ENCODE measurements at places on chromosomes 1 and 21.

DNA sequence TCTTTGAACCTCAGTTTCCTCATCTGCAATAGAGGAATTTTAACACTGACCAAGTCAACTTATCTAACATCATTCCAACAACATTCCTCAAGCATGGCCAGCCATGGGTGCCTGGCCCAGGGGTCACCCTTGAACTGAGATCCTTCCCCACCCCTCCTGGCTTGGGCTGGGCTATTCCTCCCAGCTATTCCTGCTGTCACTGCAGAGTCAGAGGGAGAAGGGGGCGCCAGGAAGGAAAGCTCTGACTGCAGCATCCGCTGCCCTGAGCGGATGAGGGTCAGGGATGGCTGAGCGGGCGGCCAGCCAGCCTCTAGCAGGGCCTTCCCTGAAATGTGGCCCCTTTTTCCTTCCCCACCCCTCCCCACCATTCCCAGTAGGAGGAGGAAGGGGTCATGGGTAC is 3.1 kb downstream of the TINAGL1 start:
- DNase-seq: no peak

GRCh38 chr1:67429011-67429527 is 1.1 kb downstream of the SERBP1 start:
- no peak for DNase-seq

DNA sequence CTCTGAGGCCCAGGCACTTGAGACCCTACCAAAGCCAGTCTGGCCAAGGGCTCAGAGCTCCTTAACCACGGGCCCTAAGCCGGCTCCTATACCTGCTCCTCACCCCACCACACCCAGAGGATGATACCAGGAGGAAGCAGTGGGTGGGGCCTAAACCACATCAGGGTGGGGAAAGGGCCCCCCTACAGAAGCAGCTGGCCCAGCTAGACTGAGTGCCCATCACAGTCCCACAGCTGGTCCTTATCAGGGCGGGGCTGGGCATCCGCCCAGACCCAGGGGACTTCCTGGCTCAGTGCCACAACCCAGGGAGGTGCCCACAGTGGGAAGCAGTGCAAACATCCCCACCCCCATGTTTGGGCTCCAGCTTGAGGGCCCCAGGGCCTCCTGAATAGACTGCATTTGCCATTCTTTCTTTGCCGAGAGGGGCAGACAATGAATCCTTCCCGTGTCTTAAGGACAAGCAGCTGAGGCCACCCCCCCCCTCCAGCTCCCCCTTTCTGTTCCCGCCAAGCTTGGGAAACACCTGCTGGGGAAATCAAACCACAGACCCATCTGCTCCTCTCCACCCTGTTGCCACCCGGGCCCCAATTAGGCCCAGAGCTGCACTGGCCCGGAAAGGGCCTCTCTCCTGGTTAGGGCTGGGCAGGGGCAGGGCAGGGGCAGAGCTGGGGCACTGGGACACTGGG is 6.2 kb downstream of the E2F2 start:
- no peak for DNase-seq

- no peak for DNase-seq
Measured at GRCh38 chr1:194717941-194718340, 1531.5 kb upstream of the B3GALT2 start.

DNA sequence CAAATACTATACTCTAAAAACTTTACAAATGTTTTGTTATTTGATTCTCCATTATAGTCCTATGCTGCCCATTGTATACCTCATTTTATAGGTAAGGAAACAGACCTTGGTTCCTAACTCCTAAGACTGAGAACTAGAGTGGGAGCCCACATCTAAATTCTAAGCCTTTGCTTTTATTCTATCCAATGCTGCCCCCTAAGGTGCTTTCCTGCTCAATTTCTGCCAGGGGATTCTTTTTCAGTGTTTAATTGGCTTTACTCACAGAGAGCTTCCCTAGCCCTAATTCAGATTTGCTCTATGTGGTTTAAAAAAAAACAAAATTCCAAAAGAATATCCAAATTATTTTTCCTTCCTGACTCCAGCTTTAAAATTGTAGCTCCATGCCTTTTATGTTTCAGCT is 64.5 kb downstream of the KIF14 start:
- no peak for DNase-seq

- no peak for DNase-seq
Measured at GRCh38 chr1:234327577-234328164, 45.6 kb upstream of the COA6 start.

DNA sequence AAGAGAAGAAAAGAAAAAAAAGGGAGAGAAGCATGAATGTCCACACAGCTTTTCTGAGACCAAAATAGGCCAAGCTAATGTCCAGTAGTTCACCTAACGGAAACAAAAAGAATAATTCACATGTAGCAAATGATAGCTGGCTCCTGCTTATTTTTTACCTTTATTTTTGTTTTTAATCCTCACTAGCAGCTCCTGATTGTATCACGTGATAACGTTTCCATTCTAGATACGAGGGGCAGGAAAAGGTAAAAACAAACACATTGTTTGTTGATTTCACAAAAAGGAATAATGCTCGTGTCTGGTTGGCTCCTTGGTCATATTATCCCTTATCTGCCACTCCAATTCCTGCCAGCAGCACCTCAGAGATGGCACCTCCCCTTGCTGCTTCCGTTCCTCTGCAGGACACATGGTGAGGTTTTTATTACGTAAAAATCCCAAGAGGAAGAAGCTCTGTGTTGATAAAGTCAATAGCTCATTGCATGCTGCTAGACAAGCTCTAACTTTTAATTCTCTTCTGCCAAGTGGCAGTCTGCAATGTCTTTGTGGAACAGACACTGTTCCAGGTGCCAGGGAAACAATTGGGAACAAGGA is 201.7 kb downstream of the CRB1 start:
- no peak for DNase-seq
